ENCODE measurements at places on chromosomes 6 and 20.
A peak's percentile ranks its signal among the peaks of the same experiment; 100 is the strongest.

GRCh38 chr6:14305624-14306023, 188.1 kb downstream of the CD83 start:
- no peak for DNase-seq

- no peak for DNase-seq
Observed at GRCh38 chr6:112252571-112253497, 1.5 kb downstream of the LAMA4 start.

DNA sequence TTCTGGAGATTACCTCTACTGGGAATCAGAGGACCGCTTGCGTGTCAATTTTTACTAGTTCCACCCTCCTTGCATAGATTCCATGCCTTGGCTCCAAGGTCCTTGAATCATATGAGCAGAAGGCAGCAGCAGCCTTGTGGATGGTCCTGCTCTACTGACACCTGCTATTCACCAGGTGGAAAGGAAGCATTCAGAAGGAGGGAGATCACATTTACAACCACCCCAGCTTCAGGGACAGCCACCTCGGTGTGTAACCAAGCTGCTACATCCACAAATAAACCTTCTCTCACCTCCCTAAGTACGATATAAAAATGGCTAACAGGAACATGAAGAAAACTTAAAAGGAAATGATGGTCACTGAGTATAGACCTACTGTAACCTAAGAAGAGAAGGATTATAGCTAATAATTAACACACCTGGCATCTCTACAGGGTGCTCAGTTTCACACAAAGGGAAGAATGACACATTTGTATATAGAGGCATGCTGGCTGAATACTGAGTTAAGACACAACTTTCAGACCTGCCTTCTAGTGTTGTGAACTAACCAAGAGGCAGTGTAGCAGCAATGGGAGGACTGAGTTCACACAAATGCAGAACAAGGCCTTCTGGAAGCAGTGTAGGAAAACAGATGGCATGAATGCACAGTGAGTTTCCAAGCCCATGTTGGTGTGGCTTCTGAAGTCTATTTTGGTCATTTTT, 46.3 kb upstream of the SRPK1 start:
- no peak for DNase-seq

- DNase-seq: no peak
Observed at GRCh38 chr6:11275598-11275997, 43.1 kb upstream of the NEDD9 start.

GRCh38 chr6:169251822-169252504, 1.7 kb downstream of the THBS2 start:
- no peak for DNase-seq

DNA sequence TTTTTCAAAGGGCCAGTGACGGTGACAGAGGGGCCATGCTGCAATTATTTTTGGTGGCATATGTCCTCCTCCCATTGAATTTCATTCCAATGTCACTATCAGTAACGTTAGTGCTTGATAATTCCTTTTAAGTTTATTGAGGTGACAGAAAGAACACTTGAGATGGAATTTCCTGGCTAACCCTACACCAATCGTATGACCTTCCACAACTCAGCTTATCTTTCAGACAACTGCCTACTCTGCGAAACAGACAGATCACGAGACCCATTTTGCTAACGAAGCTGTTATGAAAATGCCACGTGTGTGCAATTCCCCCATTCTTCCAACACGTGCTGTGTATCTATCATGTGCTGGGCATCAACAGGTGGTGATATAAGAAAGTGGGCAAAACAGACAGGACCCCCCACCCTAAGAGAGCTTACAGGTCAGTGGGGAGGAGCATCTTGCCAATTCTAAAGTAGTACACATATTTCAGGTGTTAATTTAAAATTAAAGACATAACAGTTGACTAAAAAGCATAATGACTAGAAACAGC, 113.0 kb downstream of the IRF4 start:
- no peak for DNase-seq

DNA sequence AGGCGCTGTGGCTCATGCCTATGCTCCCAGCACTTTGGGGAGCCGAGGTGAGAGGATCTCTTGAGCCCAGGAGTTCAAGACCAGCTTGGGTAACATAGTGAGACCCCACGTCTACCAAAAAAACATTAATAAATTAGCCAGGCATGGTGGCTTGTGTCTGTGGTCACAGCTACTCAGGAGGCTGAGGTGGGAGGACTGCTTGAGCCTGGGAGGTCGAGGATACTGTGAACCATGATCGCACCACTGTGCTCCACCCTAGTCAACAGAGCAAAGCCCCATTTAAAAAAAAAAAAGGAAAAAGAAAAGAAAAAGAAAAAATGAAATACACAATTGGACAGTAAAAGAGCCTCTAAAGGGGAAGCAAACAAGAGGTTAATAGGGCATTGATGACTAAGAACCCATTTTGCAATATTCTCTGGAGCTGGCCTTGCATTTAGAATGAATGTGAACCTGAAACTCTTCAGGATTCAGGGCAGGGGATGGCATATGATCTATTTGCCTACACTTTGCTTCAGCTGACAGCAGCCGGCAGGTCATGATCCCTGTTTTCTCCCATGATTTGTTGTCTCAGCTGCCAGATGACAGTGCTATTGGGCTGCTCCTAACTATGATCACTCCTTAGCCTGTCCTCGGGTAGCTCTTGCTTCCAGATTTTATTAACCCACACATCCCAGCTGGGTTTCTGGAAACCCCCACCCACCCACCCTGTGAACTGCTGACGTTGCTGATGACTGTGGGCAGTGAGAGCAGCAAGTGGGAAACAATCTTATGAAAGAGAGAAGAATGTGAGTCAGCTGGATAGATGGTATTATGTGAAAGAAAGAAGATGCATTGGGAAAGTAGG, 83.8 kb upstream of the ELOVL5 start:
- DNase-seq: no peak

GRCh38 chr20:45377269-45377668, 856 bp downstream of the TP53TG5 start:
- DNase-seq: no peak

GRCh38 chr6:110949679-110950285, 8.7 kb upstream of the GTF3C6 start:
- DNase-seq: no peak

DNA sequence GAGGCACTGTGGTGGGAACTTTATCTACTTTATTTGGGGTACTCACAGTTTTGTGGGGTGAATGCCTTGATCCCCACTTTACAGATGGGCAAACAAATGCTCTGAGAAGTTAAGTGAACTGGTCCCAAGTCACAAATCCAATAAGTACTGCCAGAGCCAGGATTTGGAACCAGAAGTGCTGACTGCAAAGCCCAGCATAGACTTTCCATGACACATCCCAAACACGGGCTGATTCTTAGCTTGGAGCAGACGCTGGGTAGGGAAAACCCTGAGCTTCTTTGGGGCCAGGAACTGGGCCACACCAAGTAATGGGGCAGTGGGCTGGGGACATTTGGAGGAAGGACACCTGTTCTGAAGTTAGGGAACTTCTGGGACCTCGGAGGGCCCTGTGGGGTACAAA, 20.3 kb downstream of the RIN2 start:
- DNase-seq: no peak

DNA sequence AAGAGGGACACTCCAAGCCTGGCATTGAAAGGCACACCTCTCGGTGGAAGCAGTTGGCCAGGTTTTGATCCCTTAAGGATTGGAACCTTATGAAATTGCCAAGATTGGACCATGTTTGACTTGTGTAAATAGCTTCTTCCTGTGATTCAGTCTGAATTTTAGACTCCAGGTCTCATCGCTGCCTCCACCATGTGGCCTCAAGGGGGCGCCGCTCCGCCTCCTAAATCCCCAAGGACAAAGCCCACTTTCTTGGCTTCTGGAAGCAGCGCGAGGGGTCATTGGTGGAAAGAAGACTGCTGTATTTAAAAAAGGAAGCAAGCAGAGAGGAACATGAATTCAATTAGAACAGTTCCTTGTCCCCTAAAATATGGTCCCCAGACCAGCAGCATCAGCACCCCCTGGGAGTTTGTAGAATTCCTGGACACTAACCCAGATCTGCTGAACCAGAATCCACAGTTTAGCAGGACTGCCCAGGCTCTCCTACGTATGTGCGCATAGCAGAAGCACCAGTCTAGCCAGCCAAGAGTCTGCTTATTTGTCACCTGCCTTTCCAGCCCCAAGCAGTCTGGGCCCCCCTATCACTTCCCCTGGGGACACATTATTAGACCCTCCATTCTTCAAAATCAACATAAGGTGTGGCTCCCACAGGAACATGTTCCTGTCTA, 108.5 kb downstream of the LY86 start:
- DNase-seq: peak; percentile 84

GRCh38 chr20:13101706-13102105, 92.9 kb downstream of the SPTLC3 start:
- no peak for DNase-seq

- no peak for DNase-seq
Observed at GRCh38 chr6:3001773-3002293, 2.1 kb downstream of the NQO2 start.

GRCh38 chr6:56932910-56933477, 21.9 kb upstream of the BEND6 start:
- DNase-seq: no peak

DNA sequence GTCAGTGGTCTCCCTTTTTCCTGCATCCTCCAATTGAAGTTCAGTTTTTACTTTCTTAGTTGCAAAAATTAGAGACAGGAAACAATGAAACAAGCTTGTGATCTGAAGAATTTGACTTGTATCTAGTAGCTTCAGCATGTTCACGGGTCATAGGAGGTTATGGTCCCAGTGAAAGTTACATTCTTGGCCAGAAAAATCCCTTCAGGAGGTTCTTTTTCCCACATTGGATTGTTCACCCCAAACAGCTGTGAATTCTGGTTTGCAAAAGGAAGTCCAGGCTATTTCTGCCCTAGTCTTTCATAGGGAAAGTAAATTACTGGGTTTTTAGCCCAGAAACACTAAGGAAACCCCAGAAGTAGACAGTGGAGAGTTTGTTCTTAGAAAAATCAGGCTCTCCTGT, 8.1 kb downstream of the ANKS1A start:
- no peak for DNase-seq

DNA sequence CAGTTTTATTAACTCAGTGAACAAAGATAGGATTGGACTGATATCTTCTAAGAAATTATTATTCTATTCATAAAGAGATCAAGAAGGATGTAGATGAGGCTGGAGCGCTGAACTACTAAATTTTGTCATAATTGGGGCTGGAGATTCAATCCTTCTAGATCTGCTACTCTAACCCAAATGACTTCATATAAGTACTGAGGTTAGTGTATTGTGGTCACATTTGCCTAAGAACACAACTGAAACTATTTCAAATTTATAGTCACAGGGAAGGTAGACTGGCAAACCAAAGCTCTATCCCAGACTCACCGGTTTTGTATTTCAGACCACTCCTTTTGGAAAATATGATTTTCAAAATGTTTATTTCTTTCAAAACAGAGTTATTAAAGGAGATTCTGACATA, 96.7 kb downstream of the BMP5 start:
- DNase-seq: no peak

GRCh38 chr20:36218380-36219064, 17.8 kb upstream of the AAR2 start:
- DNase-seq: no peak

- peak; percentile 70 for DNase-seq
Observed at GRCh38 chr20:33443006-33443511, 504 bp downstream of the SNTA1 start.
